ENCODE measurements at places on chromosomes 1 and 21.

- no peak for DNase-seq
Measured at GRCh38 chr1:66699213-66699612, 53.0 kb upstream of the DYNLT5 start.

GRCh38 chr1:197649188-197649587 lies 126.1 kb downstream of the DENND1B start:
- DNase-seq: no peak

GRCh38 chr1:110872366-110872744 lies 593 bp upstream of the CD53 start:
- DNase-seq: no peak

GRCh38 chr1:15876357-15877055 lies 29.0 kb downstream of the SPEN start:
- no peak for DNase-seq

DNA sequence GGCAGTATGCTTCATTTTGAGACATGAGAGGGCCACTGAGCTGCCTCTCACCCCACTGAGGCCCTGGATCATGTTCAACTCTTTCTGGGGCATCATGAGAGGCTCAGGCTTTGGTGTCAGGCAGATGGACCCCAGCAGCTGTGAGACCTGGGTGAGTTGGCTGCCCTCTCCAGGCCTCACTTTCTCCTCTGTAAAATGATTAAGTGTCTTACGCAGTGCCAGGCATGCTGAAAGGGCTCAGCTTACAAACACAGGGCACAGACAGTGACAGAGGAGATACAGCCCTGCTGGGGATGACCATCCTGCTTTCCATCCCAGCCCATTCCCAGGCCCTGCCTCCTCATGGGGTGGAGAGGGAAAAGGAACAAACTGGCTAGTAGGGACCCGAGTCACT lies 387.4 kb downstream of the MATN1 start:
- no peak for DNase-seq

DNA sequence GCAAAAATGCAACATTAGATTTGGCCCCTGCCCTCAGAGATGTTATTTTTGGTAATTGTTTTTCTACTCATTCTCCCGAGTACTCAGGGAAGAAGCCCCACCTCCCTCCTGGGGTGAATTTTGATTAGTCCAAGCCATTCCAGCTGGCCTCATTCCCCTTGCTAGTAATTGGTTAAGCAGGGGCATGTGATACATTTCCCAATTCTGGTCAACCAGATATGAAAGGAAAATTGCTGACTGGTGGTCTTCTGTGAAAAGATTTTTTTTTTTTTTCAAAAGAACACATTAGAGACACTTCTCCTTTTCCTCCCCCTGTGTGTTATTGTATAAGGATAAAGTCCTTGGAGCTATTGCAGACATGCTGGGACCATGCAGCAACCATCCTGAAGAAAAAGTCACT lies 71.1 kb upstream of the AKT3 start:
- DNase-seq: no peak

DNA sequence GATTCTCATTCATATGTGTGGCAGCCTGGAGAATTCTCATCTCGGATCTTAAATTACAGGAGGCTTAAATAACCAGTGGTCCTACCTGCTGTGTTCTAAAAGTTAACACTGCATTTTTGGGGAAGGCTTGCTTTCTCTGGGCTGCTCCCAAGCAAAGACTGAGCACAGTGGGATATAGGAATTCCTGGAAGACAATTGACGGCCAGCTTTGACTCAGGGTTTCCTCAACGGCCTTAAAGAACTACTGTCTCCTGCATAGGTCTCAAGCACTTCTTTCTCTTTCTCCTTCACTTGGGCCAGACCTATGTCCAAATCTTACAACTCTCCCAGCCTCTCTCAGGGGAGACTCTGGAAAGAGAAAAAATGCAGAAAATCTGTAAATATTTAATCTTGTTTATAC lies 1.0 kb upstream of the KRTAP13-3 start:
- no peak for DNase-seq

GRCh38 chr1:226738995-226739695 lies at the start of gene ITPKB:
TSS of gene ITPKB (minus strand) at chr1:226739282. CDS start at chr1:226737458, 1,824 bp downstream.
- no peak for DNase-seq

DNA sequence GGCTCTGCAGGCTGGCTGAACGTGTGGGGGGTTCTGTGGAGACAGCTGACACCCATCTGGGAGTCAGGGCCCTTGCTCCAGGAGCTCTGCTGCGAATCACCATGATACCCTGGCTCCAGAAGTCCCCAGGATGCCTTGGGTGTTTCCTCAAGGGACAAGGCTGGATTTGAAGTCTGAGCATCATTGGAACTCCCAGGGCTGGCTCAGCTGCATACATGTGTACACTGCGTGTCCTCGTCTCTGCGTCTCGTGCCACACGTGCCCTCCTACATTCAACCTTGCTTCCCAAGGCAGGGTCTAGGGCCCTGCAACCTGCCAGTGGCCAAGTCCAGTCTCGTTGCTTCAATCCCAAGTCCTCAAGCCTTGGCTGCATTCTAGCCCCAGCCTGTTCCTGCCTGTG lies 11.7 kb downstream of the CSF1 start:
- DNase-seq: no peak

DNA sequence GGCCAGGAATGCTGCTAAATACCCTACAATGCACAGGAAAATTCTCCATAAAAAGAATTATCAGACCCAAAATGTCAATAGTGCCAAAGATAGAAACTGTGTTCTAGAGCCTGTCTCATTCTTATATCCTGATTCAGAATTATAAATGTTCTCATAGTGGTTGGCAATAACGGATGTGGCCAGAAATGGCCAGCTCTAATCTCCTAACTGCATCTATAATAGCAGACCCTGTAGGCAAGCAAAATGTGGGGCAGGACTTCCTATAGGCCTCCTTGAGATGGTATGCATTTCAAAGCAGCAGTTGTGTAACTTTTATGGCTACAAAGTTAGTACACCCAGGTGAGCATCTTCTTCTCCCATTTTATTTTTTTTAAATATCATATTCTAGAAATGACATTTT lies 95.9 kb upstream of the SGIP1 start:
- DNase-seq: no peak

- DNase-seq: no peak
Measured at GRCh38 chr1:218813237-218813636, 360.4 kb upstream of the LYPLAL1 start.

- no peak for DNase-seq
Measured at GRCh38 chr1:182952677-182953444, at the start of gene SHCBP1L. TSS of gene SHCBP1L (minus strand) at chr1:182953166. CDS start at chr1:182953133, 33 bp downstream.

GRCh38 chr1:167723707-167724323 lies 2.0 kb downstream of the MPZL1 start:
- no peak for DNase-seq

GRCh38 chr1:225413708-225414375 lies 14.0 kb downstream of the LBR start:
- no peak for DNase-seq

DNA sequence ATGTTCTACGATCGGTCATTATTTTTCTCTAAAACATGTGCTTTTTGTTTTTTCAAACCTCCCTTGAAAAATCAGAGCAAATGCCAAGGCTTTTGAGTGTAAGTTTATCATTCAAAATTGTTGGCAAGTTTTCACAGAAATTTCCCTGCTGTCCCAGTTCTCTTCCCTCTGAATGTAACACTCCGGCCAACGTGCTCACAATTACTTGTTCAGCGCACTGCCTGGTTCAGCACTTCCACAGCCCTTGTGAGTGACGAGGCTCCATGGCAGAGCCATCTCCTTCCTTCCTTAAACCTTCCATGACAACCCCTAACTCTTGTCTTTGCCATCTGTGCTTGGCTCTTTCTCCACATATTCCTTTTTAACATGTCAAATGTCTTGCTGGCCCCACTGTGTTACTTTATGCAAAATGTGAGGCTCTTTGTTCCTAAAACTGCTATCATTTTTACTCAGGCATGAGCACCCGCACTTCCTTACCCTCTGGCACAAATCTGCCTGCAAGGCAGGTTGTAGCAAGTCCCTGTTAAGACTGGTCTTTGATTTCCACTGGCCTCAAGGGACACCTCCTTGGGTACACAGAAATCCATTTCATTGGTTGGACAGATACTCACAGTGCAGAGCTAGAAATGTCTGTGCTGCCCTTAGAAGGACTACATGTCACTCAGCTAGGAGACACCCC lies 142.8 kb downstream of the HUNK start:
- no peak for DNase-seq

GRCh38 chr1:223014142-223014873 lies 128.7 kb downstream of the TLR5 start:
- DNase-seq: no peak

- DNase-seq: no peak
Measured at GRCh38 chr1:1883092-1883873, 7.6 kb downstream of the GNB1 start.

- no peak for DNase-seq
Measured at GRCh38 chr1:8370046-8370881, 52.4 kb downstream of the SLC45A1 start.

- no peak for DNase-seq
Measured at GRCh38 chr1:247357052-247357780, 25.5 kb upstream of the ZNF496 start.

GRCh38 chr1:235015291-235015985 lies 113.2 kb downstream of the TOMM20 start:
- DNase-seq: no peak

- no peak for DNase-seq
Measured at GRCh38 chr21:34636961-34637360, 22.0 kb upstream of the RCAN1 start.

- no peak for DNase-seq
Measured at GRCh38 chr1:201250326-201251011, 32.8 kb upstream of the PKP1 start.

- no peak for DNase-seq
Measured at GRCh38 chr1:64974288-64974825, 8.0 kb upstream of the JAK1 start.

- no peak for DNase-seq
Measured at GRCh38 chr1:164619006-164619784, 60.2 kb downstream of the PBX1 start.

DNA sequence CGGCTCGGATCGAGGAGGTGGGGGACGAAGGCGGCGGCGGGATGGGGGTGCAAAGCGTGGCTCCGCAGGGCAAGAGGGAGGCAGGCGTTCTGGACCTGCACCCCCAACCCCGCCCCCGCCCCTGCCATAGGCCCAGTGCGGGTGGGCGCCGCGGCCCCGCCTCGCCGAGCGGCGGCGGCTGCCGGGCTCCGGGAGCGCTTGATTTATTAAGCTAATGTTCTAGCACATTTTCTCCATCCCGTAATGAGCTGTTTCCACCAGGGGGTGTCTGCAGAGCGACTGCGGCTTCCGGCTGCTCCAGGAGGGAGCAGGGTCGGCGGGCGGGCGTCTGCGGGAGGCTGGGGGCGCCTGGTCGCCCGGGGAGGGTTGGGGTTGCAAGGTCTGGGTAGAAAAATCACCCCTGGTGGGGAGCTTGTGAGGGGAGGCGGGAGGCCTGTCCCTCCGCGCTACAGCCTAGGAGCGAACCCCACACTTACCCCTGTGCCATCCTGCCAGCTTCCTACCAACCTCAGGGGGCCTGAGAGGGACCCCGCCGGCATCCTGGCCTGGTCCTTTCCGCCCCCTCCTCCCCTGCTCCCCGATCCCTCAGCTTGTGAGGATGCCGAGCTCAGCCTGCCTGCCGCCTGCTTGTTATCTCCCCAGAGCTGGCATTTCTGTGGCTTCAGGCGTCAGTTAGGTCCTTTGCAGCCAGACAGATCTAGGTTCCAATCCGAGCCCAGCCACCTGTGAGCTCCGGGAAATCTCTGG lies 48.5 kb upstream of the ACOT11 start:
- DNase-seq: no peak

GRCh38 chr1:5685446-5686040 lies 306.7 kb downstream of the NPHP4 start:
- no peak for DNase-seq

GRCh38 chr1:9717193-9718005 lies 65.9 kb downstream of the PIK3CD start:
- DNase-seq: no peak

- no peak for DNase-seq
Measured at GRCh38 chr1:199242601-199243000, 603.8 kb downstream of the PTPRC start.

DNA sequence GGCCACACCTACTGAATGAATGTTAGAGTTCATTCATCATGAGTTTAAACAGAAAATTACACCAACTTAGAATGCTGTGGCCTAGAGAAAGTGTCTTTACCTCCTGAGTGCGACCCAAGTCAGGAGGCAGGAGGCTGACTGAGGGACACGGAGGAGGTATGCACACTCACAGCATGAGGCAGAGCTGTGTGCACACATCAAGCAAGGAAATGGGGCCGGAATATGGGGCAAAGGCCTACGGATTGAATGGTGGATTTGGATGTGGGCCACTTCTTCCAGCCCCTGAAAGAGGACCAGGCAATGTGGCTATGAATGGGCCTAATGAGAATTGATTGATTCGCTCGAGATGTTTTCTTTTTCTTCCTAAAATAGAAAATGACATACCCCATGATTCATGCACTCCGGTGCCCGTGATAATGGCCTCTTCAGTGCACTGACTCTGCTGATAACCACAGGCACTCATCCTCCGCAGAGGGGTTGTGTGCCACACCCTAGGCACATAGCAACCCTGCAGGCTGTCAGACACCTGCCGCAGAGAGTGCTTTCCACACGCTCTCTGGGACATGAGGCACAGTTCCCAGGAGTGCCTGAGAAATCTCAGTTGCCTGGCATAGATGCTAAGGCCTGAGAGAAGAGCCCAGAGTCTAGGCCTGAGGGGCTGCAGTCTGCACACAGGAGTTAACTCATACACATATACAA lies 155.5 kb downstream of the GLUL start:
- no peak for DNase-seq

All from substantia nigra (tissue), 51 donors.